Calu3 (cell line): ENCODE measurements at places on chromosomes 12 and 14. TPM values are rescaled to one million over a fixed set of nuclear protein-coding genes. Genes with fewer than 3 reads are reported as not detected.

- DNase-seq, result peak; percentile 79
- H3K27me3 ChIP-seq, result no peaks in the 10 kb centered on the region
- peaks cover 46% of the 10 kb centered on the region for H3K36me3 ChIP-seq
Measured at GRCh38 chr14:50001151-50001998, 108.5 kb downstream of the ARF6 start.

- H3K27ac ChIP-seq, result no peak overlapping the region
- peak; percentile 3 for DNase-seq
- H3K27me3 ChIP-seq, result no peaks in the 10 kb centered on the region
- H3K4me3 ChIP-seq, result no peak overlapping the region
- peaks cover 6% of the 10 kb centered on the region for H3K36me3 ChIP-seq
Measured at GRCh38 chr14:20278414-20278813, 27.3 kb downstream of the TTC5 start.

DNA sequence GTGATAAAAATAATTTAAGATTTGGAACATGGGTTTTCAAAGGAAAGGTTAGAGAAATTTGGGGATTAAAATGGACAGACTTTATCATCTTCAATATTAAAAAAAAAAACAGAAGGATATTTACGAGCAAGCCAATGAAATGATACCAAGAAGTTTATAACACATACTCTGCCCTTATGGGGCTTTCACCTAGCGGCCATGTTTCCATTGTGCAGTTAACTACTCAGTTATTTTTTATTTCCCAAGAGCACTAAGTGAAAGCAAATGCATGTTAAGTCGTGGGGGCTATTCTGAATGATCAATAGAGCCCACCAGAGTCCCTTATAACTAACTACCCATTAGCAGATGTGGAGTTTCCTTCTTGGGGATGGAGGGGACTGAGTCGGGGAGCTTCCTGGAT, 53.9 kb downstream of the ETV6 start:
- peak overlapping the region; percentile 48 for H3K27ac ChIP-seq
- no peaks in the 10 kb centered on the region for H3K27me3 ChIP-seq
- peaks cover 31% of the 10 kb centered on the region for H3K36me3 ChIP-seq
- DNase-seq, result no peak

- DNase-seq, result no peak
- H3K36me3 ChIP-seq, result peaks cover 11% of the 10 kb centered on the region
- H3K27me3 ChIP-seq, result no peaks in the 10 kb centered on the region
Measured at GRCh38 chr14:35262436-35262835, 29.7 kb upstream of the PSMA6 start.

WDHD1 gene
- 25.0 and 27.7 TPM in 2 replicates for total RNA-seq

- peaks cover 12% of the 10 kb centered on the region for H3K27me3 ChIP-seq
- no peak overlapping the region for H3K4me3 ChIP-seq
- H3K4me1 ChIP-seq, result no peaks in the 10 kb centered on the region
- no peaks in the 10 kb centered on the region for H3K36me3 ChIP-seq
Measured at GRCh38 chr12:109637996-109638395, 64.4 kb downstream of the MVK start.

SAMD15 gene
- 0.52 and 1.1 TPM in 2 replicates for total RNA-seq

DNA sequence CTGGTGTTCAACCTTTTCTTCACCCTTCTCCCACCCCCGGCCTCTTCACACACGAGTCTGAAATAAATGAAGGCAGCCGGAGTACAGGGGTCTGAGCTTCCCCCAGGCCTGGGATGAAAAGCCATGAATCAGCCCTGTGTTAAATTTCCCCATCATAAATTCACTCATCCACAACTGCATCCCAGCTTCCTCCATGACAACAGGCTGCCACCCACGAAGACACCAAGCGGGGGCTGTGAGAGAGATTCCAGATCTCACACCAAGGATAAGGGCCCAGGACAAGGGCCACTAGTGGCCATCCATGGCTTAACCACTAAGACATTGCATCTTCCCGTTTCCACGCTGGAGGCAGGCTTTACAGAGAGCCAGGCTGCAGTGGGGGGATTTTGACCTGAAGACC, 93.9 kb upstream of the NCOR2 start:
- no peak overlapping the region for H3K4me3 ChIP-seq
- no peak for DNase-seq
- no peak overlapping the region for H3K27ac ChIP-seq
- H3K27me3 ChIP-seq, result no peaks in the 10 kb centered on the region

TRHDE gene
- 31.6 and 43.7 TPM in 2 replicates for total RNA-seq

DNA sequence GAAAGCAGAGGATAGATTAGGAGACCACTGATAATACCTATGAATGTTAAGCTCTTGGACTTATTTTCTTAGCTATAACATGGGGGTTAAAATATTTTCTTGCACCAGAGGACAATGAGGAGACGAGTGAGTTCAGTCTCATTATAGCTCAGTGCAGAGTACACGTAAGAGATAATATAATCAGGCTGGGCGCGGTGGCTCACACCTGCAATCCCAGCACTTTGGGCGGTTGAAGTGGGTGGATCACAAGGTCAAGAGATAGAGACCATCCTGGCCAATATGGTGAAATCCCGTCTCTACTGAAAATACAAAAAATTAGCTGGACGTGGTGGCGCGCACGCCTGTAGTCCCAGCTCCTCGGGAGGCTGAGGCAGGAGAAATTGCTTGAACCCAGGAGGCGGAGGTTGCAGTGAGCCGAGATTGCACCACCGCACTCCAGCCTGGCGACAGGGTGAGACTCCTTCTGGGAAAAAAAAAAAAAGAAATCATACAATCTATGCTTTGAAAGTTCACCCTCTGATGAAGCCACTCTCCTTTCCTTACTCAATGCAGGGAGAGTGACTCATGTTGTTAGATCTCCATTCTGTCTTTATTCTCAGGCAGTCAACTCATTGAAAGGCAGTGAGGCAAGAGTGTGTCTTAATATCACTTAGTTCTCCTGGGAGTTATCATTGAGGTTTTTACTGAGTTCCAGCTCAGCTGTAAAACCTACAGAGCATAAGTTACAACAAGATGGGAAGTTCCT, 134.2 kb downstream of the SYNE2 start:
- no peaks in the 10 kb centered on the region for H3K27me3 ChIP-seq
- H3K27ac ChIP-seq, result no peak overlapping the region
- no peak for DNase-seq
- no peaks in the 10 kb centered on the region for H3K4me1 ChIP-seq
- peaks cover 34% of the 10 kb centered on the region for H3K36me3 ChIP-seq

FIGNL2 gene
- not detected in 2 replicates for total RNA-seq

CCDC184 gene
- 0.45 and 0.51 TPM in 2 replicates for total RNA-seq

GRCh38 chr12:94149119-94149780, 873 bp downstream of the PLXNC1 start:
- H3K36me3 ChIP-seq, result peaks cover 5% of the 10 kb centered on the region
- H3K27me3 ChIP-seq, result peaks cover 89% of the 10 kb centered on the region
- H3K27ac ChIP-seq, result no peak overlapping the region
- peak; percentile 50 for DNase-seq

WIF1 gene
- not detected in 2 replicates for total RNA-seq

- H3K27ac ChIP-seq, result no peak overlapping the region
- peak; percentile 47 for DNase-seq
- H3K36me3 ChIP-seq, result peaks cover 86% of the 10 kb centered on the region
- H3K27me3 ChIP-seq, result no peaks in the 10 kb centered on the region
- no peaks in the 10 kb centered on the region for H3K4me1 ChIP-seq
Measured at GRCh38 chr12:132711080-132711843, 620 bp downstream of the PGAM5 start.

DNA sequence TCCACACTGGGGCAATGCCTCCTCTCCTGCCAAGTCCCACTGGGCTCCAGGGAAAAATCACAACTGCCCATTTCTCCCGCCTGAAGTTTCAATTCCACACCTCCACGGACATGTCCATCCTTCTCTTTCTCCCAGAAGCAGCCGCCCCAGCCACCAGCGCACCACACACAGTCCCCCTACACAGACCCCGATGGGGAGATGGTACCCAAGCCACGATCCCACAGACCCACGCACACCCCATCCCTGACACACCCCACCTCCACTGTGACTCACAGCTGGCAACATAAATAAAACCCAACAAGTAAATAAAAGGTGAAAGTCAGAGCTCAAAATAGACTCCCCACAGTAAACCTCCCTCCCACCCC, 2.6 kb downstream of the MSI1 start:
- no peak overlapping the region for H3K4me3 ChIP-seq
- peaks cover 18% of the 10 kb centered on the region for H3K36me3 ChIP-seq
- H3K27me3 ChIP-seq, result peaks cover 48% of the 10 kb centered on the region
- no peak for DNase-seq
